Esophagus mucosa (tissue), 1 donor: ENCODE measurements at places on chromosomes 7 and 10.

GRCh38 chr10:130021383-130021950 lies 57.4 kb upstream of the EBF3 start:
- no peak for ATAC-seq

DNA sequence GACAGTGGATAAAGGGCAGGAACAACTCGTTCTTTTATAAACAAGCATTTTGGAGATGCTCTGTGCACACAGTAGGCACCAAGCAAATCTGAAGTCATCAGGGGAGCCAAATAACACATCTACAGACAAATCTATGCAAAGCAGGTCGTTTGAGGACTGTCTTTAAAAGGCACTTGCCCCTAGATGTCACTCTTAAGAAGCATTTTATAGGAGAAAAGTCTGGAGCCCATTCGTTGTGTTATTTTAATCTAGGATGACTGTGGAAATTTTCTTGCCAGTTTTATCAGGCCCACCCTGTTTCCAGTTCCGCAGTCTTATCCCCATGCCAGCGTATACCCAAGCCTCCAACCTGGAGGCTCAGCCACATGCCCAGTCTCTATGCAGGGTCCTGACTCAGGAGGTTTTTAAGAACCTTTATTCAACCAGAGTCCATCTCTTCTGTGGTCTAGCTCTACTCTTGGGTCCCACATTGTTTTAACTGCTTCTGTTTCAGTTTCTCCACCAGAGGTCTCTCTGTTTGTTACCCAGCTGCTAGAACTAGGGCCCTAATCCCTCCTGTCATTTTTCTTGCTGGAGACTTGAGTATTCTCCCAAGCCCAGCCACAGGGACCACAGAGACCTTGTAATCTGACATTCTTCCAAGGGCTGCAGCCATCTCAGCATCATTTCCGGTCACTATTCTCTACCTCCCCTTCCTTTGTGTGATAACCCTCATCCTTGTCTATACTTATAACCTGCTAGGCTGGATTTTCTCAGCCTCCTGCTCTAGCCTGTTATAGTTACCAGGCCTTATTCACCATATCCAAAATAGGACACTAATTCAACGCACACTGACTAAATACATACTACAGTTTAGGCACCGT lies 26.7 kb downstream of the PIK3CG start:
- ATAC-seq, result no peak

DNA sequence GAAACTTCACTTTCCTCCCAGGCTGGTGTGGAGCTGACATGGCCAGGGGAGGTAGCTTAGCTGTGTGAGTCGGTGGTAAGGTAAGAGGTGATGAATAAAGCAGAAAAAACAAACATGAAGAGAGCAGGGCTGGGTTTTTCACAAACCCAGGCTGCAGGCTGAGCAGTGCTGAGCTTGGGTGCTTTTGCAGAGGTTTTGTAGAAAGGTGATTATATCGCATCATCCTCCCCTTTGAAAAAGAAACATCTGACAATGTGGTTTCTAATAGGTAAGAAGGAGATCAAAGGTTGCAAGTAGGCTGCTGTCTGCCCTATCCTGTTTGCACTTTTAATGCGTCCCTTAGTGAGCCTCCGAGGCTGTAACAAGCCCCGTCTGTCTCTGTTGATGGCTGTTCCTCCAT lies 69.6 kb upstream of the GRM8 start:
- no peak for ATAC-seq

- ATAC-seq, result no peak
Observed at GRCh38 chr10:1671366-1672000, 65.8 kb downstream of the ADARB2 start.

DNA sequence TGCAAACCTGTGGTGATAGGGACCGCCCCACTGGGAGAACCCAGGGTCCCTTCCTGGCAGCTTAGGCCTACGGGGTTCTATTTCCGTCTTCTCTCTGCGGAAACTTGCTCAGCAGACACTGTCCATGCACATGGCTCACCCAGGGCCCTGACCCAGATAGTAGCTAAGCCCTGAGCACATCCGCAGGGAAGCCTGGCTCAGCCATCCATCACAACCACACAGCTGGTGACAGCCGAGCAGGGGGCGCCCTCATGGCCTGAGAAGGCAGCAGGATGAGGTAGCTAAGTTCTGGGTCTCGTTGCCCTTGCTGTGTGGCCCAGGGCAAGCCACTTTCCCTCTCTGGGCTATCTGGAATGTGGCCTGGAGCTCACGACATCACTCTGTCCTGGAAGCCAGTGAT lies 23.3 kb downstream of the NPTX2 start:
- ATAC-seq, result no peak
